ACHN (cell line): ENCODE measurements at places on chromosomes 1 and 21.

DNA sequence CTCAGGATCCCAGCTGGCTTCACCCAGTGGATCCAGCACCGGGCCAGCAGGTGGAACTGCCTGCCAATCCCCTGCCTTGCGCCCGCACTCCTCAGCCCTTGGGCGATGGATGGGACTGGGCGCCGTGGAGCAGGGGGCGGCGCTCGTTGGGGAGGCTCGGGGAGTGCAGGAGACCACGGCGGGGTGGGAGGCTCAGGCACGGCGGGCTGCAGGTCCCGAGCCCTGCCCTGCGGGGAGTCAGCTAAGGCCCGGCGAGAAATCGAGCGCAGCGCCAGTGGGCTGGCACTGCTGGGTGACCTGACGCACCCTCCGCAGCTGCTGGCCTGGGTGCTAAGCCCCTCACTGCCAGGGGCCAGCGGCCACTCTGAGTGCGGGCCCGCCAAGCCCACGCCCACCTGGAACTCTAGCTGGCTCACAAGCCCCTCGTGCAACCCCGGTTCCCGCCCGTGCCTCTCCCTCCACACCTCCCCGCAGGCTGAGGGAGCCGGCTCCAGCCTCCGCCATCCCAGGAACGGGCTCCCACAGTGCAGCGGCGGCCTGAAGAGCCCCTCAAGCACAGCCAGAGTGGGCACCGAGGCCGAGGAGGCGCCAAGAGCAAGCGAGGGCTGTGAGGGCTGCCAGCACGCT, 31.1 kb downstream of the NRDC start:
- no peak for DNase-seq

GRCh38 chr1:82499022-82499421, 698.3 kb downstream of the ADGRL2 start:
- DNase-seq, result no peak

DNA sequence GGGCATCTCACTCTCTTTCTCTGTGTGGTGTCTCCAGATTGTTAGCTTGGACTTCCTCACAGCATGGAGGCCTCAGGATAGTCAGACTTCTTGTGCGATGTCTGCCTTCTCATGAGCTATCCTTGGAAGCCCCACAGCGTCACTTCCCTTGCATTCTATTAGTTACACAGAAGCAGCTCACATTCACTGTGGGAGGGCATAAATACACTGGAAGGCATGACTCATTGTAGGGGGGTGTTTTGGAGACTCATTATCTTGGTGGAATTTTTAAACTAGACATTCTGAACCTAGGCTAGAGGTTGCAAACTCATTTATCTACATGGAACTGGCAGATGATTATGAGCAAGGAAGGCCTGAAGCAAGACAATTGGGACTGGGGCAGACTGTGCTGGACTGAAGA, 21.4 kb upstream of the FASLG start:
- DNase-seq, result peak; percentile 75

DNA sequence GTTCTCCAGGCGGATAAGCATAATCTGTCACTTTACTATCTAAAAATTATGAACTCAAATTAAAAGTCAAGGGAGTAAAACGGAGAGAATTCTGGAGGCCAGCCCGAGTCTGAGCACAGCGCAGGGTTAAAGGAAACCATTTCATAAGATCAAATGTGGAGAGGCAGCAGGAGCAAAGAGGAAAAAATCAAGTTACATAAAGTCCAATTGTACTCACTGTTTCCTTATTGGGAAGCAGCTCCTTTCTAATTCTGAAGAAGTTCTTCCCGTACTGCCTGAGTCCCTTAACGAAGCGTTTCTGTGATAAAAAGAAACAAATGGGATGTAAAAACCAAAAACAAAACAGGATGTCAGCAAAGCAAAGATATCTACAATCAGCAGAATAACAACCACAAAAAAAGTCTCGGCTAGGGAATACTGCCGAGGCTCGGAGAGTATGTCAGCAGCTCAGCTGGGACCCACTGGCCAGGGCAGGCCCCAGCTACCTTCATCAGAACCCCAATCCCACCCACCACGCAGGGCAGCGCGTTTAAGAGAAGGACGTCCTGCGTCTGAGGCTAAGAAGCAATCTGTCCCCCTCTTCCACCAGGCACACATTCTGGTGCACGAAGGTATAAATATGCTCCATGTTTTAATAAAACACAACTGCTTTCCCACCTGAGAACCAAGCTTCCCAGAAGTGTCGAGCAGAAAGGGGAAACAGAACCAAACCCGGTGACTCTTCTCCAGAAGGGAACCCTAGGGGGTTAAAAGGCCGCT, 104.8 kb downstream of the SLC45A1 start:
- no peak for DNase-seq

GRCh38 chr1:29289493-29289892, 53.2 kb downstream of the PTPRU start:
- DNase-seq, result no peak

GRCh38 chr1:150969626-150970025, 5.0 kb downstream of the CERS2 start:
- no peak for DNase-seq

DNA sequence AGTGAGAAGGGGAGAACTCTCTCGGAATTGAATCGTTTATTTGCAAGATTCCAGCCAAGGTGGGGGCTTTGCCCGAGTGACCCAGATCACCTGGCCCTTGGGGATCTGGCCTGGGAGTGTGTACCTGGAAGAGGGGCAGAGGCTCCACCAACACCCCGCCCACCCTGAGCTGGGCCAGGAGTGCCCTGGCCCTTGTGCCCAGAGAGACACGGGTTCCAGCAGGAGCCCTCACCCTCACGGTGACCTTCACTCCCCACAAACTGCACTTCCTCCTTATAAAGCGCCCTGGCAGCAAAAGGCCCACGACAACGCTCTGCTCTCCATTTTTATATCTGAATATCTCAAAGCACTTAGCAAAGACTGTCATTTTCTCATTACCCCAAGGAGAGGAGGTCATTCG, 16.6 kb downstream of the CASZ1 start:
- no peak for DNase-seq

DNA sequence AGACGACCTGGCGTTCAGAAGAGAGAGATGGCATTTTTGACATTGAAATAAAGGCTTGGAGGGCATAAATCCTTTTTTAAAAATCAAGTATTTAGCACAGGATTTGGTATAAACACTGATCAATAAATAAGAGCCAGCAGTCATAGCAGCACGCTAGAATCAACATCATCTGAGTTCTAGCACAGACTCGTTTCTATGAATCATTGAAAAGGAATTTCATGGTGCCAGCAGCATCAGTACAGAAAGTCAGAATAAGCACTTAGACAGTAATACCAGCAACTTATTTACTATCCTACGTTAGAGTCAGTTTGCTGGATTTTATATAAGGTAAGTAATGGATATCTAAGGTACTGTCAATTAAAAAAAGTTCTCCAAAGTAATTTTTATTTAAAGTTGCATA, 119.3 kb downstream of the HLCS start:
- peak; percentile 70 for DNase-seq

DNA sequence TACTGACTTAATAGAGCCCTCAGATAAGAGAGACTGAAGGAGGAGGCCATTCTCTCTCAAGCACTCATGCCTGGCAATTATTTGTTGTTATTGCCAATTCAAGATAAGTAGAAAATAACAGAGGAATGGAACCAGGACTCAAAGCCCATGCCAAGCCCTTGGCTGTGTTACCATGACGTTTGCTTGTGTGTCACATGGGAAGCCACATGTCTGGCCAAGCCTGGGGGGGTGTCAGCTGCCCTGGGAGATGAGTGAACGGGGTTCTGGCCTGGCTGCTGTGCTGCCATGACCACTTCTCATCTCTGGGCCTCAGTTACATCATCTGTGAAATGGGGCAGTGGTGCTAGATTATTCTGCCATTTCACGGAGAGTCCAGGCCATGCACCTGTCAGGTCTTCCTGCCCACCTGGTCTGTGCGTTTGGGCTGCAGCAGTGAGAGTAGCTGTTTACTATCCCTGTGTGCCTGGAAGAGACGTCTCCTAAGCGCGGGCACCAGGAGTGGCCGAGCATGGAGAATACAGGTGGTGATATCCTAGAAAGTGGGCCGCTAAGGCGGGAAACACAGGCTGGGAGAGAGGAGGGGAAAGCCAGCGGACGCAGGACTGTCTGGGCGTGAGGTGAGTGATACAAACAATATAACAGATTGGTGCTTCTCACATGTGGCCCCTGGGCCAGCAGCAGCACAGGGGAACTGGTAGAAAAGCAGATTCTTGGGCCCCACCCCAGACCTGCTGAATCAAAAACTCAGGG, 67.8 kb downstream of the MAN1C1 start:
- DNase-seq, result no peak

GRCh38 chr1:6546326-6546725, 8.0 kb downstream of the NOL9 start:
- no peak for DNase-seq

DNA sequence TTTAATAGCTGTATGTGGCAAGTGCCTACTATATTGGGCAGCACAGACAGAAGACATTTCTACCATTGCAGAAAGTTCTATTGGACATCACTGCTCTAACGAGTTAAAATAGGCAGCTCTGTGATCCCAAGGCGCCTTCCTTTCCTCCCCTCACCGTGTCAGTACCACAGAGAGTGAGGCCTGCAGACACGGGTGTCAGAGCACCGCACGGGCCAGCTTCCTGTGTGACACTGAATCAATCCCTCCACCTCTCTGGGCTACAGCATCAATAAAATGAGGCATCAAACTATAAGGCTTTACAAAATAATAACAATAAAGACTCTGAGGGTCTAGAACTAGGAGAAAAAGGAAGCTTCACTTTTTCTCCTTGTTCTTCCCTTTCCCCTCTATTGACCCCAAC, 246.7 kb downstream of the FOXD2 start:
- DNase-seq, result no peak

DNA sequence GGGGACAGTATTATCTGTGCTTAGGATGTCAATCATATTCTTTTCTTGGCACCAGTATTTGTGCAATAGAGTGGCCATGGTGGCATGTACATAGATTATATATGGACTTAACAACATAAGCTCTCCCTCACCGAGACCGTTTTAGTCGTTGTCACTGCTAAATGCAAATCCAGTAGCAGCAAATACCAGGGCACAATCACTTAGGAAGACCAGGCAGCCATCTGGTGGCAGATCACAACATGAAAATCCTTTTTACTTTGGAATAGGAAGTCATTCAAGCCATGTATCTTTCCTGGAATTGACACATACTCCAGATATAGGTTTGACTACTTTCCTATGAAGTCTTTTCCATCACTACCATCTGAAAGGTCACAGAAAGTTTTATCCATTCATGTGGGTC, 53.2 kb upstream of the C1orf87 start:
- no peak for DNase-seq

DNA sequence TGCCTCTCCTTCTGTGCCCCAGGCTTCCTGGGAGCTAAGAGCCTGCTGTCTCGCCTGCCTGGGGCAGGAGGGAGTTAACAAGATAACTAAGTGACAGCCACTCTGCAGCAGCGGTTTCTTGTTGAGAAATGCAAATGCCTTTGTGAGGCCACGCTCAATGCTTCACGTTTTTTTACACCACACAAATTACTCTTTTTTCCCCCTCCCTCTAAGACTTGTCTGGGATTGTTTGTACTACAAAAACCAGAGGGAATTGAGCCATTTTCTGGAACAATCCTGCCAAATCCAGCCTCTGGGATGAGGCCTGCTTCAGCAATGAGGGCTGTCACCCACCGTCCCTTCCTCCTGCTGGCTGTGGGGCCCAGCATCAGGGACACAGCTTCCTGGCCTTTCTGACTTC, 119.6 kb downstream of the ACTL8 start:
- peak; percentile 54 for DNase-seq

DNA sequence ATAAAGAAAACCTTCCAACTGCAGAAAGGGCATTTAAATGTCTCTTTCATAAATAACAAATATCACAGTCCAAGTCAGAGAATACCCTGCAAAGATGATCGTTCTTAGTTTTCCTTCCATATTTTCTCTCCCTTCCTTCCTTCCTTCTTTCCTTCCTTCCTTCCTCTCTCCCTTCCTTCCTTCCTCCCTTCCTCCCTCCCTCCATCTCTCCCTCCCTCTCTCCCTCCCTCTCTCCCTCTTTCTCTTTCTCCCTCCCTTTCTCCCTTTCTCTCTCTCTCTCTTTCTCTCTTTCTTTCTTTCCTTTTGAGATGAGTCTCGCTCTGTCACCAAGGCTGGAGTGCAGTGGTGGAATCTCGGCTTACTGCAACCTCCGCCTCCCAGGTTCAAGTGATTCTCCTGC, 29.0 kb upstream of the SCAF4 start:
- DNase-seq, result no peak

DNA sequence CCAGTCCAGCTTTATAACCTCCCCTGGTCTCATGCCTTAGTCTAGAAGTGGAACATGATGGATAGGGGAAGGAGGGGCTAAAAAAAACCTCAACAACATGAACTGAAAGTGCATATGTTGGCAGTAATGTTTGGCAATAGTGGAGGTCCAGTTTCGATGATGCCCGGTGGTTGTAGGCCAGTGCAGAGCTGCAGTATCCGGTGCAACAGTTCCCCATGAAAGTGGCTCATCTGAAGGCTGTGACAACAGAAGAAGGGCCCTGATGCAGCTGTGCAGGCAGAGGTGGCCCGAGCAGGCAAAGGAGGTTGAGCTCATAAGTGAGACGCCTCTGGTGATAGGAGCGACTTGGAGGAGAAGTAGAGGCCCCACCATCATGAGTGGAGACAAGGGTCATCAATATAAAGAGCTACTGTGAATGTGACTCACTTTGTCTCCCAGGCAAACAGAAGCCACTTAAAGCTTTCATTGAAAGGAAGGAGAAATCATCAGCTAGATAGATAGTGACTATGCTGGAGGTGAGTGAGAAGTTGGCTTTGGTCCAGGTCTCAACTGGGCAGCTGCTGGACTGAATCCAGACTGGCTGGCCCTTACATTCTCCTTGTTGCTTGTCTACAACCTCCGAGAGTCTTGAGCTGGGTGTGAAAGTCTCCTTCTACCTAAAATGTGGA, 10.2 kb upstream of the CREG1 start:
- no peak for DNase-seq

DNA sequence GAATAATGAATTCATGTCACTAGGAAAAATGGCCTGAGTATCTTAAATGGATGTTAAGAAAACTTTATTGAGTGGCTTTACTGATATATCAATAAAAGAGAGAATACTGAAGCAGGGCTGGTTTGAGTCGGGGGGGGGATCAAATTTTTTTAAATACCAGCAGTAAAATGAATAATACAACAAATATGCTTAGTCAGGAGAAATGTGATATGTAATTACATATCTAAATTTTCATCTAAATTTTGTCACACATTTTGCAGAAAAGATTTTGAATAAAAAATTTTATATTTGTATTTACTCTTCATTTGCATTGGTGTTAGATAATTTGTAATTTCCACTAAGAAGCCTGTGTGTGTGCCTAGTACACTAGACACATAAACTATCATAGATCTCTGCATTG, 2300.2 kb downstream of the MRPL39 start:
- DNase-seq, result no peak

- peak; percentile 90 for DNase-seq
Measured at GRCh38 chr1:15201849-15202551, 45.0 kb upstream of the FHAD1 start.

- DNase-seq, result peak; percentile 58
Measured at GRCh38 chr1:235545292-235545930, 41.2 kb upstream of the B3GALNT2 start.

DNA sequence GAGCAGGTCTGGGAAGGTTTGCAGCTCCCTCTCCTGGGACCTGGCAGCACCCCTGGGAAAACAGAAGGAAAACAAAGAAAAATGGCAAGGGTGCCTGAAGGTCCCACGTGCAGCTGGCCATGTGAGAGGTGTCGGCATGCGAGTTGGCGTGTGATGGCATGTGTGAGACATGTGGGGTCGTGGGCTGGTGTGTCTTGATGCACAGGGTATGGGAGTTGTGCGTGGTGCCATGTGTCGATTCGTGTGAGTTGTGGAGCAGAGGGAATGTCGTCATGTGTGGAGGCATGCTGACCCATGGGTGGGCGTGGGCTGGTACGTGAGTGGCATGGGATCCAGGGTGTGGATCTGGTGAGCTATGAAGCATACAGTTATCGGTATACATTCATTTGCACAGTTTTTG, 1.3 kb downstream of the HPCA start:
- no peak for DNase-seq
